ENCODE measurements at places on chromosomes 6 and 20.

DNA sequence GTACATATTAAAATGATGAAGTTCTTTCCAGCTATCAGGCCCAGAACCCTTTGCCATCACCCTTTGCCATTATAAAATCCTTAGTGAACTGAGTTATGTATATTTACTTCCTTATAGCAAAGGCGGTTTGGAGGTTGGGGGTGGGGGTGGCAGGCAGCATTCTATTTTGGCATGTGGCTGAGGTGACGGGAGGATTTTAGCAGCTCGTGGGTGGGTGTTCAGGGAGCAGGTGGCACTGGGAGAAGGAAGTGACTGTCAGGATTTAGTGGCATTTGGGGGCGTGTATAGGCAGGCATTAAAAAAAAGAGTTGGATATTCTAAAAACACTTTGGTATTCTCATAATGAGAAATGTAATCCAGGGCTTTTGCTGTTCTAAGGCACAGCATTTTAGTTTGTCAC lies 150.7 kb downstream of the RIMS1 start:
- no peak for DNase-seq

DNA sequence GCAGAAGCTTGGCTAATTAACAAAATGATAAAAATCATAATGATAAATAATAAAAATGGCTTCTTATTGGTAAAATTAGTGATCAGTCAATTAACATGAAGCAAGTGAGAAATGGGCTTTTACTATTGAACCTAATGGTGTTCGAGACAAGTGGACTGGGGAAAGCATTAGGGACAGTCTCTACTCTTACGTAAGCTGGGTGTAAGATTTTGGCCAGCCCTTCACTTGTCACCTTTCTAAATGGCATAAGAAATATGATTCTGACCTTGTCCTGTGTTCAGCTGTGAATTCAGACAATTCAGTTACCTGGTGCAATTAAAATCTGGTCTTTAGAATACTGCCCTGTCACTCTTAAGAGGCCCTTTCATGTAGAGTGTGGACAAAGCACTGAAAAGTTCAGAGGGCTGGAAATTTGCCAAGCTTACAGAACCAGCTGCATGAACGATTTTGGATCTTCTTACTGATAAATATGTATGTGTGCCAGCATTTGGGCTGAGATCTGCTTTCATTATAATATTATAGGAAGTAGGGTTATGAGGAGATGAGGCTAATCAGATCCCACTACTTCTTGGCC lies 115.9 kb downstream of the QRSL1 start:
- no peak for DNase-seq

GRCh38 chr20:3660262-3661059 lies 2.7 kb downstream of the GFRA4 start:
- DNase-seq = no peak

DNA sequence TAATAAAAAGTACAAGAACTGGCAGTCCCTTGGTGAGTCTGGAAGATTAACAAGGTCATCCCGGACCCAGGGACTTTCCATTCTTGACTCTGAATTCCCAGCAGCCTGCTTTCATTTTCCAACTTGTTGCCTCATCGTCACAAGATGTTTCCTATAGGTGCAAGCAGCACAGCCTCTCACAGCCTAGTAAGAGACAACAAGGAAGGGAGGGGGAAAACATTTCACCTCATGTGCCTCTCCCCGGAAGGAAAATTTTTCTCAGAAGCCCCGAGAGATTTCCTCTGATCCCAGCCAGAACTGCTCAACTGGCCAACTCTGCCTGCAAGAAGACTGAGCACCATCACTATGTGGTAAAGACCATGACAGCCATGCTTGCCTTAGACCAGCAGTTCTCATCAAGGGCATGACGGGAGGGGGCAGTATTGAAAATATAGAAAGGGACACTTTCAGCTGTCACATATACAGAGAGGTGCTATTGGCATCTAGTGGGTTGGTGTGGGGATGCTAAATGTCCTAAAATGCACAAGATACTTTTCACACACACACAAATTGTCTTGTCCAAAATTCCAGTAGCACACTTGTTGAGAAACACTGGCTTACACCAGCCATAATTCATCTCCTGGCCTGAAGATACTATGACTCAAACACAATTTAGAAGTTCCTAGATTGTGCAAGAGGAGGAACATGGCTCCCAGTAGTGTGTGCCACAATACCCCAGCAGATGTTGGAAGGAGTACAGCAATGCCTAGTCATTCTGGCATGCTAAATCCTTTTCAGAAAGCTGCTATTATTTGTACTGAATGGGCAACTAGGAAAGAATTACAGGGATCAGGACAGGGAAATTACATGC lies 10.8 kb upstream of the WTAP start:
- DNase-seq = no peak

Data from cortex of kidney (tissue), 1 donor.